ENCODE measurements at places on chromosomes 12 and 14. TPM values are rescaled to one million over a fixed set of nuclear protein-coding genes. Genes with fewer than 3 reads are reported as not detected.

Gene NXPH4
- 24.9 TPM for total RNA-seq

Gene SSTR1
- total RNA-seq = not detected

Gene POTEG
- not detected for total RNA-seq

Gene CAPZA3
- total RNA-seq = not detected

Gene IFNG-AS1
- not detected for total RNA-seq

Gene ASB2
- total RNA-seq = not detected

Gene HHIPL1
- 1.6 TPM for total RNA-seq

Gene TSPAN19
- 0.55 TPM for total RNA-seq

Gene EML1
- 2.2 TPM for total RNA-seq

Gene RAP1B
- 226 TPM for total RNA-seq

Gene TMEM119
- total RNA-seq = 0.49 TPM

Gene CCT2
- total RNA-seq = 262 TPM

Gene TC2N
- 9.6 TPM for total RNA-seq

Gene KRT6C
- total RNA-seq = 11.7 TPM

Gene MGP
- total RNA-seq = not detected

Gene JPH4
- not detected for total RNA-seq

Gene SLC35F4
- total RNA-seq = not detected

Gene TEX22
- total RNA-seq = not detected

Gene RDH12
- total RNA-seq = 0.15 TPM

Gene KCNC2
- not detected for total RNA-seq

Measured in hair follicular keratinocyte (primary cell).